ENCODE measurements at places on chromosomes 2 and 18.

DNA sequence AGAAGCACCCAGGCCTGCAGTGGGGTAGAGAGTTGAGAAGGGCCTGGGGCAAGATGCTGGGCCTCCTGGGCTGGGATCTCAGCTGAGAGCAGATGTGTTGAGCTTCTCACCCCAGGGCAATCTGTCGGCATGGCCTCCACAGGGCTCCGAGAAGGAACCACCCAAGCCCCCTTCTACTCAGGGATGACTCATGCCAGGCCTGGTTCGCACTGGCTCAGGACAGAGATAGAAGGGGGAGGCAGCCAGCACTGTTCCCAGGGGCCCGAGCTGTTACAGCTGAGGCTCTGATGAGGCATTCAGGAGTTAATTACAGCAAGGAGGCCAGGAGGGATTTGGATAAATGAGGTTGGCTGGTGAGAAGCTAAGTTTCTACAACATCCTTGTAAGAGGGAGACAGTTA is 62.5 kb downstream of the CENPO start:
- no peak for DNase-seq

DNA sequence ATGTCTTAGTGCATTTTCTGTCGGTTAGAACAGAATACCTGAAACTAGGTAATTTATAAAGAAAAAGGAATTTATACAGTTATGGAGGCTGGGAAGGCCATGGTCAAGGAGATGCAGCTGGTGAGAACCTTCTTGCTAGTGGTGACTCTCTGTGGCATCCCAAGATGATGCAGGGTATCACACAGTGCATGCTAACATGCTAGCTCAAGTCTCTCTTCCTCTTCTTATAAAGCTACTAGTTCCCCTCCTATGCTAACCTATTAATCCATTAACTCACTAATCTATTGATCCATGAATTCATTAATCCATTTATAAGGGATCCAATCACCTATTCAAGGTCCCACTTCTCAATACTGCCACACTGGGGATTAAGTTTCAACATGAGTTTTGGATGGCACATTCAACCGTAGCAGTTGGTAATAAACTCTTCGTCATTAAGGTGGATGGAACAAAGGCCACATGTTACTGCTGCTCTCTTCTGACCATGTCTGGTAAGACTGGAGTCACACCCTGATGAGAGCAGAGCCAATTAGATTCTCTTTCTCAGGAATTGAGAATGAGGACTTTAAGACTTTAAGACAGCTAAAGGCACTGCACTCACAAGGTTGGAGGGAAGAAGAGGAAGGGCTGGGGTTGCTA is 211.6 kb upstream of the SMAD7 start:
- no peak for DNase-seq

- DNase-seq: no peak
Measured at GRCh38 chr2:195304310-195304709, 352.7 kb upstream of the SLC39A10 start.

GRCh38 chr18:45876161-45876560 is 50.7 kb downstream of the SIGLEC15 start:
- no peak for DNase-seq

DNA sequence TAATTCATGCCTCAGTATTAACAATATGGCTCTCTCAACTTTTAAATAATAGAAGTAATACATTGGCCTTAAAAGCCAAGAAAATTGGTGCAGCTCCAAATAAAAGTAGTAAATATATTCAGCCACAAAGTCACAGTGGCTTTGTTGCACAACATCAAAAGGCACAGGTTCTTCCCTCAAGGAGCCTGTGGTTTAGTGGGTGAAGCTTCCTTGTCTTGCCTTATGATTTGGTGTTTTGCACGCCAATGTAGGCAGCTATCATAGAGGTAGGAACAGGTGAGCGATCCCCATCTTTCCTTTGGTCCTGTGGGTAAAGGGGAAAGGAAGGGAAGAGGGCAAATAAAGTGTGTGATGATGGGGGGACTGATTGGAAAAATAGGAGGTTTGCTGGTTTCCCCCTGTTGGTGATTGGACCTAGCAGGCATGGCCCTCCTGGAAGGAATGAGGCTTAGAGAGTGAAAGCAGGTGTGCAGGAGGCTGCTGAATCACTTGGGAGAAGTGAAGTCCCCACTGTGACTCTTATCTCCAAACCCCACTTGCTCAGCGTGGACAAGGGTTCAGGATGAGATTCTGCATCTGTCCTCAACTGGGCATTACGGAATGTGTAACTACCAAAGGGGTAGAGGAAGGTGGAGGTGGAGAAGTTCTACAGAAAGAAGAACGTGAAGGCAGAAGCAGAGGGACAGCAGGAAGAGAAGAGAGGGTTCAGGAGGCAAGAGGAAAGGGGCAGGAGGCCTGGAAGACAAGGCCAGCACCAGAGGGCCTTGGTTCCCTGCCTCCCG is 20.1 kb upstream of the TNP1 start:
- DNase-seq: no peak

- DNase-seq: no peak
Measured at GRCh38 chr2:218033590-218034496, 31.0 kb upstream of the TNS1 start.

GRCh38 chr2:57701391-57701791 is 345.2 kb upstream of the VRK2 start:
- DNase-seq: no peak

GRCh38 chr2:241095594-241096290 is 6.3 kb downstream of the MTERF4 start:
- no peak for DNase-seq

DNA sequence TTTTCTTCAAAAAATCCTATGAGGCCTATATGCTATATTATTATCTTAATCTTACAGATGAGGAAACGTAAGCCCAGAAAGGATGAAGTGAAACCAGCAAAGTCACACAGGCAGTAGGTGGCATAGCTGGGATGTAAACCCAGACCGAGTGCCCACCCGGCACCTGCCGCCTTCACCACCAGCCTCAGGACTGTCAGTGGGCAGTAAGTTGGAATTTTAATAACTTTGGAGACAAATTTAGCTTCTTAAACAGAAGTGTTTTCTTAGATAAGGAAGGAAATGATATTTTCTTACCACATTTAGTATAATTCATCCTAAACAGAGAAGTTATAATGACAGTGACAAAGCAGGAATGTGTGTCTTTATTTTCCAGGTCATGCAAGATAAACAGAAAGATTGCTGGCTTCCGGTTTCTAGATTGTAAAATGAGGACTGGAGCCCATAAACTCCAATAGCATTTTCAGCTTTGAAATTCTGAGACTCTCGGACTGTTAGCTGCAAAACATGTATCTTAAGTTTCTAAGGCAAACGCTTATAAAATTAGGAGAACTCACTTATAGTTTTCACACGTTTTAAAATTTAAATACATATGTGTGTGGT is 59.3 kb downstream of the CD8B2 start:
- no peak for DNase-seq

- no peak for DNase-seq
Measured at GRCh38 chr18:56377231-56377630, 261.2 kb downstream of the TXNL1 start.

DNA sequence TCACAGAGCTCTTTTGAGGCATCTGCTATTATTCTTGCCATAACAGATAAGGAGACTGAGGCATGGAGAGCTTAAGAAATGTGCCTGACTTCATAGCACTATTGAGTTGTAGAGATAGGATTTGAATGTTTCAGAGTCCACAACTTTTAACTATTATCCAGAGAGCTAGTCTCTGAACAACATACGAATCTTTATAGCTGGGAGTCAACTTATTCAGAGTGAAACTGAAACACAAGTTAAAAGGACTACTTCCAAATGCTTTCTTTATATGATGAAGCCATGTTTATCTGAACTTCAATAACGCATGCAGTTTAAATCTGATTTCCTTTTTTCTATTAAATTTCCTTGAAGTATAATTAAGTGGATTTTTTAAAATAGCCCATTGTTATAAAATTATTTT is 268.8 kb downstream of the IKZF2 start:
- no peak for DNase-seq

GRCh38 chr18:49764032-49764431 is 49.3 kb downstream of the ACAA2 start:
- no peak for DNase-seq

DNA sequence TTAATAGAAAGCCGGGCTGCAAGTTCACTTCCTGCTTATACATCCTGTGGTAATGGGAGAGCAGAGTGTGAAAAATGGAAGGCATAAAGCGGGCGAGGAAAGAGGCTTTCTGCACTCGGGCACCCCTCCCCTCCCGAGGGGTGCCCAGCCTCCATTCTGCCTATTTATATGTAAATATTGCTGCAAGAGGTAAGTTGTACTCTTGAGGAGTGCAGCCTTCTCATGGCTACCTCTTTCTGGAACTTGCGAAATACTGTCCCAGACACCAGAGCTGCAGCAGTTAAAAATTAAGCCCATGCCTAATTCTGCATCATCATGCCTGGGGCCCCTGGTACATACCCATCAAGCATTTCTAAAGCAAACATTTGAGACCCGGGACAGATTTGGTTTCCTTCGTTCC is 156.0 kb downstream of the GBX2 start:
- DNase-seq: no peak

DNA sequence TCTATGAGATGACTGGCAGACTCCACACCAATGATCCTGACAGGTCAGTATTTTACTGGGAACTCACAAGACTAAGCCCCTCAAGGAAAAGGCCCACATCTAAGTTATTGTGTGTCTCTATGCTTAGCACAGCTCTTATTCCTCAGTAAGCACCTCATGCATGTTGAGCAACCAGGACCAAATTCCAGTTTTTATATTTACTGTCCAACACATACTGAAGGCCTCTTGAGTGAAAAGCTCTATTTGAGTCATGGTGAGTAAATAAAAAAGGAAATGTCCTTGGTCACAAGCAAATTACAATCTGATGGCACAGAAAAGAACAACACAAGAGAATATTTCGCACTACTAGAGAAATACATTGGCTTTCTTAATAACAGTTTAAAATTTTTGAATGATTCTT is 87.9 kb upstream of the ETAA1 start:
- no peak for DNase-seq

DNA sequence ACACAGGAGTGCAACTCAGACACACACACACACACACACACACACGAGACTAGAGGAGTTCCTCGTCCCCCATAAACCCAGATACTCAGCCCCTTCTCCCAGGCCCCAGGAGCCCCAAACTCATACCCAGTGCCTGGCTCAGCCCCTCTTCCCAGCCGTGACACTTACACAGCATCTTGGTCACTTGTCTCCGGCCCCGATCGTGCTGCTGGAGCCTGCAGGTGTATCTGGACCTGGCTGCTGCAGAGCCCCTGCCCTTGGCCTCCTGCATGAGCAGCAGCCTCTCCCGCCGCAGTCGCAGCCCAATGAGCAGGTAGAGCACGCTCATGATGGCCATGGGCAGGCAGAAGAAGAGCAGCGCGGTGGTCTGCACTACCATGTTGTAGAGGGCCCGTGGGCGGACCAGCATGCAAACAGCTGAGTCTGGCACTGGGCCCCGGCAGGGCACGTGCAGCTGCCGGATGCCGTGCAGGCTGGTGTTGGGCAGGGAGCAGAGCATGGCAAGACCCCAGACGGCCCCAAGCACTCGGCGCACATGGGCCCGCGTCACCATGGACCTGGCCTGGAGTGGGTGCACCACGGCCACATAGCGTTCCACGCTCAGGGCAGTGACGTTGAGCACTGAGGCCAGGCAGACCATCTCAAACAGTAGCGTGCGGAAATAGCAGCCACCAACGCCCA is 2.1 kb downstream of the NMUR1 start:
- no peak for DNase-seq

DNA sequence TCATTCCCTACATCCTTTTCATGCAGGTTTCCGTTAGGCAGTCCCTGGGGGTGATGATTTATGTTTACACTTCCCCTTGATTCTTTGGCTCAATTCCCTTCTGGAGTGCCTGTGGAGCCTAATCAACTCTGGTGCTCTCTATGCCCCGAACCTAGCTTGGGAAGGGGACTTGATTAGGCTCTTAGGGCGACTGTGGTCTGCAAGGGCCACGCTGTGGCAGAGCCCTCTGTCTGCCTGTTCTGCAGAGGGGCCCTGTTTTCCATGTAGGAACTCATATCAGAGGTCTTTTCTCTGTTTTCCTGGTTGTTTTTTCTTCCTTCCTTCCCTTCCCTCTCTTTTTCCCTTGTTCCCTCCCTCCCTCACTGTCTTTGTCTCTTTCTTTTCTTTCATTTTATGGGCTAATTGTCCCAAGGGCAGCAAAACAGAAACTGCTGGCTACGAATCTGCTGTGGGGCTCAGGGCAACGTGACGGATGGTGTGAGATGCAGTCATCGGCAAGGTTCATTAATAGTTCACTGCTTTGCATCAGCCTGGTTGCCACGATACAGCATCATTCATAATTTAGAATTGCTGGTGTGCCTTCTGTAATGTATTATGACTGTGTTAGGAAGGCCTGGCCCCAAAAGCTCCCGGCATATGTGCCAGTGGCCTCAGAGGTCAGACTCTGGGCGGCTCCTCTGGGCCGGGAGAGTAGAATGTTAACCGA is 134.5 kb downstream of the NAPG start:
- no peak for DNase-seq

DNA sequence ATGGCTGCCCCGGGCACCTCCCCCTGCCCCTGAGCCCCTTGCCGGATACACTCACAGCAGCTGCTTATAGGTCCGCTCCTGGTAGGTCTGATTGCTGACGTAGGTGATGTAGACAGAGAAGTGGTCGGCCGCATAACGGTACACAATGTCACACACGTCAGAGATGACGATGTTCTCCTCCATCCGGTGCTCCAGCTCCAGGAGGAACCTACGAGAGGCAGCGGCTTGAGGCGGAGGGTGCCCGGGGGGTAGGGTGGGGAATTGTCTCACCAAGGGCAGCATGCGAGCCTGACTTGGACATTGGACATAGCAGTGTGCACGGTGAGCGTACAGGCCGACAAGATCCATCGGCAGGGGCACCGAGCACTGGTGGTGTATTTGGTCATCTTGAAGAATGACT is 22.8 kb downstream of the SNORC start:
- no peak for DNase-seq

DNA sequence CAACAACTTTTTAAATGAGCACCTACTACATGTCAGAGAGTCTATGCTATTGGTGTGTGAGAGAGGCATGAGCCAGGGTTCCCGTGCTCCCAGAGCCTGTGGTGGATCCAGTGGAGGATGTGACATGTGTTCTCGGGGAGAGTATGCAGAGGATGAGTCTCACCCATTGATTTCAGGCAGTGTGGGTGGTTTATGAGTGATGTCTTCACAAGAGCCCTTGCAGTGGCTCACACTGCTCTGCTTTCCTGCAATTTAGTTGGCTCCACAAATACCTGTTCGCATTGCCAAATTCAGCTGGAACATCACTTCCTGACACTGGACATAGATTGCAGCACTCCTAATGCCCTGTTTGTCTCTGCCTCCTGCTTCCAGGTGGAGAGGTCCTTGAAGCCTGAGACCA is 243.6 kb upstream of the CXCR4 start:
- DNase-seq: no peak

DNA sequence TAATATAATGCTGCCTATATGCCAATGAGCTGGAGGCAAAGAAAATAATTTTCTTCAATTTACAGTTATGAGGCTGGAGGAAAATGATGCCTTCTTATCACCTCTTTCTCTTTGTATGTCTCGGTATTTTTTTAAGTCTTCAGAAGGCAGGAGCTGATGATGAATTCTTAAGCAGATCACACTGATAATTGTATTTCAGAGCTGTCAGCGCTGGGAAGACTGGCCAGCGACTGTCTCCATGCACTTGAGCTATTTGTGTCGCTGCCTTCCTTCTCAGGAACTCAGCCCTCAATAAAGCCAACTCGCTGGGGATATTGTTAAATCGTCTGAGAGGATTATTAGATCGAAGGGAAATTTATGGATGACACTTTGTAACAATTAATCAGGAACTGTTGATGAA is 40.3 kb downstream of the PTGR3 start:
- no peak for DNase-seq

- DNase-seq: peak; percentile 56
Measured at GRCh38 chr2:112481528-112482233, at the start of gene TTL. TSS of gene TTL (plus strand) at chr2:112482156. CDS start at chr2:112482345, 189 bp downstream.

- DNase-seq: no peak
Measured at GRCh38 chr2:120722568-120723421, 12.9 kb upstream of the GLI2 start.

- DNase-seq: no peak
Measured at GRCh38 chr2:11907190-11907589, 160.8 kb downstream of the LPIN1 start.

All from NCI-H1694 (cell line).